ENCODE measurements at places on chromosomes 1 and 21. TPM values are rescaled to one million over a fixed set of nuclear protein-coding genes. Genes with fewer than 3 reads are reported as not detected.

Gene CSF1
- 31.0 TPM for total RNA-seq

Gene F13B
- not detected for total RNA-seq

Gene TLR5
- 0.10 TPM for total RNA-seq

Gene ANGPTL1
- not detected for total RNA-seq

Gene ANKRD34A
- total RNA-seq: 0.05 TPM

Gene HTR6
- not detected for total RNA-seq

Data from mammary microvascular endothelial cell (primary cell).